B cell (primary cell): ENCODE measurements at places on chromosomes 5 and 9. TPM values are rescaled to one million over a fixed set of nuclear protein-coding genes. Genes with fewer than 3 reads are reported as not detected.

MYOZ3 gene
- total RNA-seq: not detected in 2 replicates

BAAT gene
- not detected in 2 replicates for total RNA-seq

PAX5 gene
- total RNA-seq: 275 and 282 TPM in 2 replicates

PKD2L2 gene
- 0.37 and 0.63 TPM in 2 replicates for total RNA-seq

BARHL1 gene
- total RNA-seq: not detected in 2 replicates

LHFPL2 gene
- 33.0 and 35.5 TPM in 2 replicates for total RNA-seq

C5orf24 gene
- 38.2 and 44.2 TPM in 2 replicates for total RNA-seq

TMEM215 gene
- not detected in 2 replicates for total RNA-seq

LCN1 gene
- not detected in 2 replicates for total RNA-seq

DMGDH gene
- 0.47 and 0.87 TPM in 2 replicates for total RNA-seq

SPATA31C1 gene
- not detected in 2 replicates for total RNA-seq

UQCRQ gene
- 78.5 and 90.0 TPM in 2 replicates for total RNA-seq

TEX48 gene
- not detected in 2 replicates for total RNA-seq

POLK gene
- 41.6 and 42.9 TPM in 2 replicates for total RNA-seq

MLANA gene
- not detected in 2 replicates for total RNA-seq

ADRB2 gene
- total RNA-seq: 11.4 and 12.4 TPM in 2 replicates

IGFBPL1 gene
- not detected in 2 replicates for total RNA-seq

CDH9 gene
- total RNA-seq: not detected in 2 replicates

GRCh38 chr9:91066042-91066415 lies 264.4 kb downstream of the SYK start:
- H3K27ac ChIP-seq: no peak overlapping the region
- no peaks in the 10 kb centered on the region for H3K4me1 ChIP-seq
- H3K4me3 ChIP-seq: no peak overlapping the region
- H3K27me3 ChIP-seq: no peaks in the 10 kb centered on the region
- H3K36me3 ChIP-seq: no peaks in the 10 kb centered on the region
- DNase-seq: no peak

- no peak for DNase-seq
- no peak overlapping the region for H3K27ac ChIP-seq
- H3K4me3 ChIP-seq: no peak overlapping the region
- no peaks in the 10 kb centered on the region for H3K36me3 ChIP-seq
- H3K27me3 ChIP-seq: no peaks in the 10 kb centered on the region
These were observed 125.7 kb downstream of the COL23A1 start for GRCh38 chr5:178464431-178465048.

GRCh38 chr9:32606811-32607210 lies 28.7 kb downstream of the TAF1L start:
- no peaks in the 10 kb centered on the region for H3K27me3 ChIP-seq
- no peak overlapping the region for H3K4me3 ChIP-seq
- H3K36me3 ChIP-seq: no peaks in the 10 kb centered on the region
- no peaks in the 10 kb centered on the region for H3K4me1 ChIP-seq
- DNase-seq: no peak

DNA sequence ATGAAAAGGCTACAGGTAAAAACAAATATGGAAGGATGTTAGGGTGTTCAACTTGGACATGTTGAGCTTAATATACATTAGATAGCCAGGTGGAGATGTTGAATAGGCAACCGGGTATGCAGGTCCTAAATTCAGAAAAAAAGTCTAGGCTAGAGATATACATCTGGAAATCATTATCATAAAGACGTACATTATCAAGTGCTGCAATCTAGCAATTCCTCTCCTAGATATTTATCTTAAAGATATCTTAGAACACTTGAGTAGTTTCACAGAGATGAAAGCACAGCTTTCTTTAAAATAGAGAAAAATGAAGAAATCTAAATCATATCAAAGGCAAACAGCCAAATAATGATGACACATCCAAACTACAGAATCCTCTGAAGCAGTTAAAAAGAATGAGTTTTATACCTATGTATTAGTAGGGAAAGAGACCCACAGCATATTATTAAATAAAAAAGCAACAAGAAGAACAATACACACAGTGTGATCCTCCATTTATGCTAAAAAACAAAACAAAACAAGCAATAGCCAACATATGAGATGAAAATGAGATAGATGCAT lies 3.8 kb downstream of the NUDCD2 start:
- no peak overlapping the region for H3K27ac ChIP-seq
- H3K27me3 ChIP-seq: no peaks in the 10 kb centered on the region
- no peak overlapping the region for H3K4me3 ChIP-seq
- DNase-seq: no peak

DNA sequence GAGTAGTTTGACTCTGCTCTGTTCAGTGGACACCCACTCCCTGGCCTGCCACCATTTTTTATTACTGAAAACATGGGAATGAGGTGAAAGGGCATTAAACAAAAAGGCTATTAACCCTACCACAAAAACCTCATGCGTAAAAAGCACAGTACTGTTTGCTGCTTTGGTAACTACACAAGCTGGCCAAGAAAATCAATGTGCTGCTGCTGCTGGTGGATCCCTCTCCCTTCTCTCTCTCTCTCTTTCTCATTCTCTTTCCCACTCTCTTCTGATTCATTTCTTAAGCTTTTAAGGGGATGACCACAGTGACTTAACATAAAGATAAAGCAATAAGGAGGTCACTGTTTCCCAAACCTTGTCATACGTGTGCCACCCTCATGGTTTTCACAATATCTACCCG lies 183.2 kb upstream of the TBC1D2 start:
- no peak for DNase-seq
- no peaks in the 10 kb centered on the region for H3K36me3 ChIP-seq
- no peak overlapping the region for H3K4me3 ChIP-seq
- no peak overlapping the region for H3K27ac ChIP-seq
- H3K27me3 ChIP-seq: no peaks in the 10 kb centered on the region

DNA sequence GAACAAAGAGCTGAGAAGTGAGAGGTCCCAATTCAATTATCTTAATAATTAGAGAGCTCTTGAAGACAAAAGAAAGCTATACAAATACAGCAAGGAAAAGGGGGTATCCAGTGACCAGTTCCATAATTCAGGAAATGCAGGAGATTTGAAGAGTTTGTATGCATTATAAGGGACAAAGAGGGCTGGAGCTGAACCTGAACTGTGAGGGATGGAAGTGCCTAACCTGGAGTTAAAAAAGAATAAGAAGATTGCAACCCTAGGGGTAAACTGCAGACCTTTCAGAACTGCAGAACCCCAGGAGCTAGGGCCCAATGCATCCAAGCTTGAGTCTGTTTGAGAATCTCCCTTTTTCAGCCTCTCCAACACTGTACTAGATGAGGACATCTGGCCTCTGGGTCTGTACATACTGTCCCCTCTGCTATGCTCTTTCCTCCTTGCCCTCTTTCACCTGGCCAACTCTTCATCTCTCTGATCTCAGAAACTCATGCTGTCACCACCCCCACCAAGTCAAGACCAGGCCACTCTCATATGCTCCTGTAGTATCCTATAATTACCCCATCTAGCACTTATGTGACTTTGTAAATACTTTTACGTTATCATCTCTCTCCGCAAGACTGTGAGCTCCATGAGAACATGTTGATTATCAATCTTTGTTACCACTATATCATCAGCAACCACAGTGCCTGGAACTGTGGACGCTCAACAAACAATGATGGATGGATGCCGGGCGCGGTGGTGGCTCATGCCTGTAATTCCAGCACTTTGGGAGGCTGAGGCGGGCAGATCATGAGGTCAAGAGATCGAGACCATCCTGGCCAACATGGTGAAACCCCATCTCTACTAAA lies 6.6 kb upstream of the PRKACG start:
- no peak overlapping the region for H3K27ac ChIP-seq
- H3K4me1 ChIP-seq: peaks cover 6% of the 10 kb centered on the region
- DNase-seq: no peak

GRCh38 chr5:35899800-35900199 lies 38.6 kb downstream of the CAPSL start:
- H3K36me3 ChIP-seq: no peaks in the 10 kb centered on the region
- no peaks in the 10 kb centered on the region for H3K4me1 ChIP-seq
- no peak overlapping the region for H3K4me3 ChIP-seq

- H3K4me3 ChIP-seq: no peak overlapping the region
- no peak for DNase-seq
- no peaks in the 10 kb centered on the region for H3K4me1 ChIP-seq
- H3K27ac ChIP-seq: no peak overlapping the region
- no peaks in the 10 kb centered on the region for H3K27me3 ChIP-seq
These were observed 254.8 kb upstream of the PANK3 start for GRCh38 chr5:168833936-168834335.

GRCh38 chr5:124337996-124338395 lies 408.4 kb downstream of the ZNF608 start:
- no peaks in the 10 kb centered on the region for H3K27me3 ChIP-seq
- DNase-seq: no peak
- no peak overlapping the region for H3K27ac ChIP-seq
- H3K4me3 ChIP-seq: no peak overlapping the region
- H3K36me3 ChIP-seq: no peaks in the 10 kb centered on the region

GRCh38 chr9:137030538-137031527 lies 1.1 kb downstream of the FUT7 start:
- no peaks in the 10 kb centered on the region for H3K36me3 ChIP-seq
- H3K4me3 ChIP-seq: peak overlapping the region; percentile 31
- peak; percentile 65 for DNase-seq
- no peaks in the 10 kb centered on the region for H3K27me3 ChIP-seq
- H3K27ac ChIP-seq: peak overlapping the region; percentile 71
- peaks cover 89% of the 10 kb centered on the region for H3K4me1 ChIP-seq

DNA sequence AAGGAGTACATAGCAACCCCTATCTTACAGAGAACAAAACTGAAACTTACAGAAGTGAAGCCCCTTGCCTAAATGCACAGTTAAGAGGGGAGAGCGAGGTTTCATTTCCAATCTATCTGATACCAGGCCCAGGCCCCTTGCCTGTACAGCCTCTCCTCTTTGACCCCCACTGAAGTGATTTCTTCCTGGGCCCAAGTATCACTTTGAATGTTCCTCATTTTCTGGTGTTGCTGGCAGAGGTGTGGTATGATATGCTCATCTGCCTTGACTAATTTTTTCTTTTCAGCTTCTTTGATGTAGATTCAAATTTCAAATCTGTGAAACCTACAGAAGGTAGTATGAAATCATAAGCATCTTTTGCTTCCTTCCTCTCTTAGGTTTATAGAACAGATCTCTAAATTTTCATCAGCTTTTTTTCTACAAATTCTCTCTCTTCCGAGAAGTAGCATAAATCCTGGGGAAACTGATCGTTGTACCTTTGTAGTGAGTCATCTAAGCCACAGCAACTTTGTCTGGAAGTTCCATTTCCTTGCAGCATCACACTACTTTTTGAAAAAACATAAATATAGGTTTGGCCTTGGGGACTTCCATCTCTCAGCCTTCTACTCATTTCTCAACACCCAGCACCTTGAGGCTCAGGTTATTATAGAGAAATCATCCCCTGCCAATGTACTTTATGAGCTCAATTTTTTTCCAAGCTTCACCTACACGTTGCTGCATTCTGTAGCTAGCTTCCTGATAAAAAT lies 402.4 kb upstream of the PTGER4 start:
- H3K27me3 ChIP-seq: no peaks in the 10 kb centered on the region
- no peak overlapping the region for H3K27ac ChIP-seq
- no peaks in the 10 kb centered on the region for H3K36me3 ChIP-seq
- DNase-seq: peak; percentile 10
- no peak overlapping the region for H3K4me3 ChIP-seq
- peaks cover 5% of the 10 kb centered on the region for H3K4me1 ChIP-seq

DNA sequence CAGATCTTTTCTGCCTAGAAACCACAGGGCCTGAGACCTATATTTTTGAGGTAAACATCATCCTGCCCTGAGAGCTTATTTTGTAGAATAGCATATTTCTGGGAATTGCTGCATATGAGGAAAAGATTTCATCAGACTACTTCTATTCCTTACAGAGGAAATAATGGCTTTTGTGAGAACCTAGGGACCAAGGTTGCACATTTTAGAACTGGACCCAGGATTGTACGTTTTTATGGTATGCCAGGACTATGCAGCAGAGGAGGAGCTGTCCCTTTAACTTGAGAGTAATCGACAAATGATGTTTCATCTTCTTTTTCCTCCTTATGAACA lies 2.2 kb upstream of the ALDH1A1 start:
- no peaks in the 10 kb centered on the region for H3K36me3 ChIP-seq
- no peak for DNase-seq
- no peak overlapping the region for H3K27ac ChIP-seq
- H3K4me1 ChIP-seq: peaks cover 24% of the 10 kb centered on the region

DNA sequence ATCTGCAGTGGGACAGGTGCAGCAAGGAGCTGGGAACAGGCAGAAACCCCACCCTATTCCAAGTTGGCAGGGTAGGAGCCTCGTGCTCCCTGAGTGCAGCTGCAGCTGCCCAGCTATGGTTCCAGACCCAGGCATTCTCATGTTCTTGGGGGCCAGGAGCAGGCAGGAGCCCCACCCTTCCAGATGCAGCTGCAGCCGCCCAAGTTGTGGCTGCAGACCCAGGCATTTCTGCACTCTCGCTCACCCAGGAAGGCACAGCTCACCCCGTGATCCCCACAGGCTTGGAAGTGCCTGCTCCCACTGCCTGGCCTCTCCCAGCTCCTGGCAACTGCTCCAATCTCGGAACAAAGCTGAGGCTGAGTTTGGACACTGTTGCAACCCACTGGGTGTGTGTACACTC lies 275.8 kb upstream of the ADRA1B start:
- DNase-seq: no peak
- no peaks in the 10 kb centered on the region for H3K4me1 ChIP-seq

GRCh38 chr5:54804521-54804920 lies 180.9 kb downstream of the ESM1 start:
- H3K27ac ChIP-seq: no peak overlapping the region
- H3K4me3 ChIP-seq: no peak overlapping the region
- peaks cover 9% of the 10 kb centered on the region for H3K4me1 ChIP-seq
- DNase-seq: no peak
- H3K36me3 ChIP-seq: no peaks in the 10 kb centered on the region

DNA sequence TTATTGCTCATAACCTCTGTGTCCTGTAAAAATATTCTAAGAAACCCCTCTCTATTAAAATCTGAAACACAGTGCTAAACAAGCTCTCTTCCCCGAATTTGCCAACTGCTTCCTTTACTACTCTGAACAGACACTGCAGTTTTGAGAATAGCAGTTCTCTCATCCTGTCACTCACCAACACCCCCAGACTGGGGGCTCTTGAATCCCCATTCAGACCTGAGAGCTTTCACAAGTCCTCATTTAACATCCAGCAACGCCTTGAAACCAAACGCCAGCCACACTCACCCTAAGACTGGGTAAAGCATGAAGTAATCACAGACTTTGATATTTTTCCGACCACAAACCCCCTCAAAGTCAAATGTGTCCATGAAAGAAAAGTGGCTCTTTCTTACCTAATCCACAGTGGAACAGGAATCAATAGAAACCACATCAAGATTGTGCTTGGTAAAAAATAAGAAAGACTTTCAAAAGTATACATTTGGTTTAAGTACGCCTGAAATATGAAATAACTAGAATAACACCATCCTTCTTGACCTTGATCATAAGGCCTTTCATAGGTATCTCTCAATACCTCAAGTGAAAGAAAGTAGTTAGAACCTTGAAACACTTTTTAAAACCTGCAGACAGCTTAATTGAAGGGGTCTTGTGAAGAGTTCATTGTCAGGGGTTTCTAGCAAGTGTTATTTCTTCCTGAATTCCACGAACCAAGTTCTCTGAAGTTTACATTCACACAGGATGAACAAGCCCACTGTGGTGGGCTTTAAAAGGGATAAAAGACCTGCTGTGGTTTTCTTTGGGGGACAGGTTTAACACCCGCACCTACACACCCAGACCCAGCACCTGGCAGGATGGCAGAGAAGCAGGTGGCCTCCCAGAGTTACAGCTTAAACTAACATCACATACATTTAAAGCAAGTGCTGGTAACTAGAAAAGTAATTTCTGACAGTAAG lies 412.6 kb downstream of the MLLT3 start:
- no peak overlapping the region for H3K4me3 ChIP-seq
- H3K27me3 ChIP-seq: no peaks in the 10 kb centered on the region
- H3K27ac ChIP-seq: no peak overlapping the region
- no peaks in the 10 kb centered on the region for H3K36me3 ChIP-seq

GRCh38 chr5:3392306-3392939 lies 203.2 kb upstream of the IRX1 start:
- no peak overlapping the region for H3K27ac ChIP-seq
- H3K27me3 ChIP-seq: no peaks in the 10 kb centered on the region
- DNase-seq: no peak
- no peaks in the 10 kb centered on the region for H3K4me1 ChIP-seq
